ENCODE measurements at places on chromosomes 3 and 15.

GRCh38 chr3:98531622-98532274, at the start of gene GPR15:
Gene GPR15 (plus strand): TSS chr3:98531978. CDS start chr3:98532034, 56 bp downstream.
- no peak for DNase-seq

DNA sequence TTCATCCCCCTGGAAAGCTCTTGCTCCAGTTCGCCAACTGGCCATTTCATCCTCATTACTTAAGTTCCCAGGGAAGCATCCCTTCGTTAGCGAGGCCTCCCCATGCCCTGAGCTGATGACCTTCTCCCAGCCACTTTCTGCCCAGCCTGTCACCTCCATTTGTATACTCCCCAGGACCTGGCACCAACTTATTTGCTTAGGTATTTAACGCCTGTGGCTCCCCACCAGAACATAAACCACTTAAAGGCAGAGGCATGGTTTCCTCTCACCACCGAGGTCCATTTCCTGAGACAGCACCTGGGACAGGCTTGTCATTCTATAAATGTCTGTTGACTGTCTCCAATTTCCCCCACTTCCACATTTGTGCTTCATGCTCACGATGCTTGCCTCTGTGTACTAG, 189.0 kb downstream of the ZNF621 start:
- DNase-seq = no peak

DNA sequence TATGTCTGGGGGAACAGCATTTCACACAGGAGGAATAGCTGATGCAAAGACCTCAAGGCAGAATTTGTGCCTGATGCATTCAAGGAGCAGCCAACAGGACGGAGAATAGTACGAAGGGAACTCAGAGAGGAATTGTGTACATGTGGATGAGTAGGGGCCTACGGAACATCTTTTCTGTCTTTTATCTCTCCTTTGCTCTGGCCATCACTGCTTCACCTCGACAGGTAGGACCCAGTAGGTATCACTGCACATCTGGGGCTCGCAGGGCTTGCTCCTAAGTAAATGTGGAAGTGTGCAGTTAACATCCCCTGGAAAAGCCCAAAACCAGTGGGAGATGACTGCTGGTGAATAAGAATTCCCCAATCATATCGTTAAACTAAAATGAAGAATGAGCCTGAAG, 56.4 kb upstream of the POU1F1 start:
- DNase-seq = no peak

DNA sequence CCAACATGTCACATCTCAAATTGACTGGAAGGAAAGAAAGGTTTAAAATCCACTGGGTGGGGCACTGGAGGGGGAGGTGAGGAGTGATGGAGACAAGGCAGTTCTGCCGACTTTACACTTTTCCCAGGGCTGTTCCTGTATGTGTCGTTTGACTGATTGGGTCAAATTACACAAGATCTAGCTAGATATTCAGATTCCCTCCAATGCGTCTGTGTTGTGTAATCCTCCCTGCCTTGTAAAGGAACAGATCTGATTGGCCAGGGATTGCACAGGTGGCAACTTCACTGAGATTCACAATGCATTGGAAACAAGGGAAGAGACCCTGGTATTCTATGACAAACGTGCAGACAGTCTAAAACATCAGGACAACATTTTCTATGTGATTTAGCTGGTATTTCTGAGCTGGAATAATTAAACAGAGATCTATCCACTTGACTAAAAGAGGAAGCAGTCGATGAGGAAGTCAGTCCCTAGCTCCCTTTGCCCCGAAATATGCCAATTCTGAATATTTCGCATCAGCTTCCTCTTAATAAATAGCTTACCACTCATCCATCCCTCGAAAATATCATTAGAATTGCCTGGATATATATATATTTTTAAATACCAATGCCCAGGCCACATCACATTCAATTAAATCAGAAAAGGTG, 312.9 kb downstream of the RORA start:
- no peak for DNase-seq

GRCh38 chr15:75151214-75152128, 50.2 kb upstream of the C15orf39 start:
- DNase-seq = no peak
